AG10803 (cell line): ENCODE measurements at places on chromosomes 16 and 17.

GRCh38 chr17:17729620-17730249 is 48.5 kb downstream of the RAI1 start:
- no peak for DNase-seq

- DNase-seq = no peak
These were observed 216.9 kb upstream of the CHMP6 start for GRCh38 chr17:80774643-80775281.

DNA sequence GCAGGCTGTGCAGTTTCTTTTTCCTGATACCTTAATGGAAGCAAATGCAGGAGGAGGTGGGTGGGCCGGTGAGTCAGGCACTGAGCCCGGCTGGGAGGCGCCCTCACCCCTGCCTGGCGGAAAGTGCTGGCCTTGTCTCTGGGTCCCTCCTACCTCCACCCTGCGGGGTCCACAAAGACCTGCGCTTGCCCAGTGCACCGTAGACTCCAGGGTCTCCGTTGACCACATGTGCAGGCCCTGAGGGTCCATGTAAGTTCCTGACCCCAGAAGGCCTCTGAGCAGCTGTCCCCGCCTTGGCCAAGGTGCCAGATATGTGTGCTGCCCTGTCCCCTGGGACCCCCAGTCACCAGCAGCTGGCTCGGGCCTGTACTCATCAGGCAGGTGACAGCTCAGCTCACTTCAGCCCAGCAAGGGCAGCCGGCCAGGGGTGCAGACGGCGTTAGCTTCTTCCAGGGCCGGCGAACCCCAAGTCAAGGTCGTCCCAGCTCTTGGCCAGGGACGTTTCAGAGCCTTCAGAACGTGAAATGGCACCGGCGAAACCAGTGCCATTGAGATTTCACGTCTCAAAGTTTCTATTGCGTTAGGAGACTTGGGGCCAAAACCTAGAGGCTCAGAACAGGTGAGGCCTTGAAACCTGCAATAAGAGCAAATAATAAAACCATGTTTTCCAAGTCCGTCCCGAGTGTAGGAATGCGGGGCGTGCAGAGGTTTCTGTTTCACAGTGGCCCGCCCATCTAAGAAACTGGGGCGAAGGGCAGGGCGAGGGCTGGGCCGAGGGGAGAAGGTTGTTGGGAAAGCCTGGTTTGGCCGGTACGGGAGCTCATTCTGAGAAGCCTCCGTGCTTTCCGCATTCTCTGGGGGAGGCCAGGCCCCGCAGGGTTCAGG is 12.1 kb downstream of the METRNL start:
- DNase-seq = no peak

DNA sequence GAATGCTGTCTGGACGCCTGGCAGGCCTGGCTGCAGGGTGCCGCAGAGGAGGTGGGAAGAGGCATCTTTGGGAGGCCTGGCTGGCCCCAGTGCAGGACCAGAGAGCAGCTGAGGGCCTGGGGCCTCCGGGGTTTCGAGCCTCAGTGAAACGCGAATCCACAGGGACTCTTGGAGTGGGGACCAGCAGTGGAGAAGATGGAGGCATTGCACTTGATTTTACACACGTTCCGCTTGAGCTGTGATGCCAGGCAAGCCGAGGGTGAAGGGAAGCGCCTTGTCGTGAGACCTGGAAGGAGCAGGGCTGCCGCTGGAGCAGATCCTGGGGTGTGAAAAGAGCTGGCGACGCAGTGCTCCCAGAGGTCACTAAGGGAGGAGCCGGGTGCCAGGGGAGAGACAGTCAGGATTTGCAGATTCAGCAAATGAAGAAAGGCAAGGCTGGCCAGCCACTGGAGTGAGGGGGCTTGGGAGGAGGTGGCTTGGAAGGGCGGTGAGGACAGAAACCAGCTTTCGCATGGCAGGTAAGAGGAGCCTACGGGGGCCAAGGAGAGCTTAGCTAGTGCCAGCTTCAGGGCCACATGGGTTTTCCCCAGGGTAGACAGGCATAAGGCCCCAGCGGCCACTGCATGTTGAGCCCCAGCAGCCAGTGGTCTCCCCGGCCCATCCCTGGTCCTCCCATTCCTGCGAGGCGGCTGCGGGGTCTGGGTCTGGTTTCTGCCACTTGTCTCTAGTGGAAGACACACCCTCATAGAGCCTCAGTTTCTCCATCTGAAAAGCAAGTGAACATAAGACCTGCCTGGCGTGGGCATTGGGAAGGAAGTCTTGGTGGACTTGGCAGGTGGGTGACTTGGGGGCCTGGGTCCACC is 175.2 kb upstream of the CHMP6 start:
- no peak for DNase-seq

DNA sequence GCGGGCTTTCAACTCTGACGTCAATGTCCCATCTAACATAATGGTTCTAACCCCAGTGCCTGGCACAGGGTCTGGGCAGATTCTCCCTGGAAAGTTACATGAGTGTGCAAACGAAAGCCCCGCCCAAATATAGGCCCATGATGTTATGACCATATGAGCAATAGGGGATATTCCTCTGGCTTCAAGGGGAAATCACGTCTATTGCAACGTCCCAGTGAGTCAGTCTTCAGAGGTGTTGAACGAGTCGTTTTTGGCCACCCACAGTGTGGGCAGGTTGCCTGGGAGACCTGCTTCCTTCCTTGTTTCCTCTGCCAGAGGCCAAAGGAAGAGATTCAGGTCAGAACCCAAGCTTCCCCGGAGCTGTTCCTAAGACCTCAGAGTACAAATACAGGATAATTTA is 30.3 kb downstream of the PIK3R5 start:
- no peak for DNase-seq

- DNase-seq = peak; percentile 52
These were observed 9.5 kb downstream of the KRT32 start for GRCh38 chr17:41457676-41458075.

GRCh38 chr16:30087181-30087898 is 4.4 kb downstream of the TBX6 start:
- no peak for DNase-seq

GRCh38 chr17:10628756-10629155 is 28.4 kb downstream of the MYH3 start:
- no peak for DNase-seq

- no peak for DNase-seq
These were observed 13.2 kb downstream of the CDH1 start for GRCh38 chr16:68750193-68750695.

- DNase-seq = no peak
These were observed 290.3 kb downstream of the SOX9 start for GRCh38 chr17:72411124-72411563.

GRCh38 chr16:82917886-82918595 is 291.3 kb downstream of the CDH13 start:
- no peak for DNase-seq

DNA sequence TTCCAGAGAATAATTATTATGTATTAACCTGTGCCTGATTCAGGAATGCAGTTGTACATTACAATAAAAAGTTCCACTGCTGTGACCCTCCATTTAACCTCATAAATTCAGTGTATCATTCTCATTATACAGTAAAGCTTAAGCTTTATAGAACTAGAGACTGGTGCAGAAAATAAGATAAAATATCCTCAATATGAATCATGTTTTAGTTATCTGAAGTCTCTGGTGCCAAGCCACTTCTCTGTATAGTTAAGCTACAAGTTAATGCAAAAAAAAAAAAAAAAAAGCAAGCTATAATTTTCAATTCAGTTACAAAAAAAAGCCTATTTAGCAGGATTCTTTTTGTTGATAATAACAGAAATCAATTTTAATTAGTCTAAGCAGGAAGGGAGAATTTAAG is 22.4 kb upstream of the SMIM36 start:
- DNase-seq = no peak

- no peak for DNase-seq
These were observed 70.0 kb downstream of the TMC6 start for GRCh38 chr17:78058581-78058980.

DNA sequence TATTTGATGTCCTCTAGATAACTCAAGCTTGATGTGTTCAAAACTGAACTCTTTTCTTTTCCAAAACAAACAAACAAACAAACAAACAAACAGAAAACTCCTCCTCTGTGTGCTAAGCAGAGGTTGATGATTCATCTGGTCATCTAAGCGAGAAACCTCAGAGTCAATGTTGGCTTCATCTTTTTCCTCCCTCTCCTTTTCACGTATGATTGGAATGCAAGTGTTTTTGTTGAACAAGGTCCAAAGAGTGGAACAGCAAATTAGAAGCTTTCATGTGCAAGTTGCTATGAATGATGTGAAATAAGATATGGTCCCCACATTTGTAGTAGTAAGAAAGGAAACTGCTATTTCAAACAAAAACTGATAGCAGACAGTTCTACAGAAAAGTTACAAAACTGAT is 52.5 kb downstream of the TBX4 start:
- peak; percentile 90 for DNase-seq

DNA sequence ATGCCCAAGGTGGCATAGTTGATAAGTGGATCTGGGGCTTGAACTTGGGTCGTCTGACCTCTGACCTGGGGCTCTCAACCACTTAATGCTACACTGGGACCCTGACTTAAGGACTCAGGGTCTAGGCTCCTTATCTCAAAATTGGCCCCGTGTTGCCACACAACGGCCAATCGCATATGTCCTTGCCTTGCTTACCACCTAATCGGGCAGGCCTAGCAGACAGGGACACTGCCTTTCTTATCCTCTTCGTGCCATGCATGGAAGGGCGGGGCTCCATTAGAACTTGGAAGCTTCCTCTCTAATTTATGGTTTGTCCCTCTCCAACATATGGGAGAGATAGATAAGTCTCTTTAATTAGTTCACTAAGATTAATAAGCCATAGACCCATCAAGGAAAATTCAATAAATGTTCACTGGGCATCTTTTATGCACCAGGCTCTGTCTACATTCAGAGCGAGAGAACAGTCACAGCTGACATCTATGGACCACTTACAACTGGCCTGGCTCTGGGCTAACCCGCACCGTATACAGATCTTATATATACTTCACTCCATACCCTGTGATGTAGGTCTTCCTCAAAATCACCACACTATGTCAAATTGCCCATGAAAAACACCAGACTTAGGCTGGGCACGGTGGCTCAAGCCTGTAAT is 35.1 kb downstream of the CDH1 start:
- DNase-seq = no peak

GRCh38 chr16:48210747-48211146 is 33.4 kb upstream of the LONP2 start:
- DNase-seq = no peak
